Stimulated activated CD8-positive, alpha-beta memory T cell treated with anti-CD3 and anti-CD28 coated beads, Interleukin-4, amount 100 ng/mL, for 1 hour (primary cell): ENCODE measurements at places on chromosomes 2 and 18.

DNA sequence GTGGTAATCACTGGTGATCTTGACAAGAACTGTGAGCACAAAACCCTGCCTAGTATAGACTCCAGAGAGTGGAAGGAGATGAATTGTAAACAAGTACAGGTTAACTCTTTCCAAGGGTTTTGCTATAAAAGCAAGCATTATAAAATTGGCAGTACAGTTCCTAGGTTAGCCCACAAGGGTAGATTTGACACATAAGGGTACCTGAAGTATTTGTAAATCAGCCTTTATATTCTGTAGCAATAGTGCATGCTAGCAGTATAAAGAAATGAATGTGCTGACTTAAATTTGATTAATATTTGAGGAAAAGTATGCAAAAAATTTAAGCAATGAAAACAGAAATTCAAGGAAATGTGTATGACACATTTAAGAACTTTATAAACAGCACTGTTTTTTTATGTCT is 42.4 kb downstream of the SP3 start:
- no peak for DNase-seq

DNA sequence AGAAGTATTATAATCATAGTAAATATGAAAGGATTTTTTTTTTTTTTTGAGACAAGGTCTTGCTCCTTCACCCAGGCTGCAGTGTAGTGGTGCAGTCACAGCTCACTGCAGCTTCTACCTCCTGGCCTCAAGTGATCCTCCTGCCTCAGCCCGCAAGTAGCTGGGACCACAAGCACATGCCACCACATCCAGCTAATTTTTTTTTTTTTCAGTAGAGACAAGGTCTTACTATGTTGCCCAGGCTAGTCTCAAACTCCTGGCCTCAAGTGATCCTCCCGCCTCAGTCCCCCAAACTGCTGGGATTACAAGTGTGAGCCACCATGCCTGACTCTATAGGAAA is 301.6 kb upstream of the STON1 start:
- no peak for DNase-seq

DNA sequence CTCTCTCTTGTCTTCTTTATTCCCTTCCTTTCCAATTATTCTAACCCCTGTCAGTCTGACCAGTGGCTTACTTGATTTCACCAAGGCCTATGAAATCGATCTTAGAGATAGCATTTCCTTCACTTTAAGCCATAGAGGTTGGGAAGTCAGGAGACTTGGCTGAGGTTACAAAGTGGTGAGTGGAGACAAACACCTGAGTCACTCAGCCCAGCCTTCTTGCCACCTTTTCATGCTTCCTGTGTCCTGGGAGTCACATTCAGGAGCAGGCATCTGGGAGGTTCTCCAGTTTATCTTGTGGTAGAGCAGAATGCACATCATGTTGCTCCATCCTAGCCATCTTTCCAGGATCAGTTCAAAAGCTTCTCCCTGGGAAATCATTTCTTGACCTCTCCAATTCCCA is 59.1 kb downstream of the VSNL1 start:
- DNase-seq = no peak

DNA sequence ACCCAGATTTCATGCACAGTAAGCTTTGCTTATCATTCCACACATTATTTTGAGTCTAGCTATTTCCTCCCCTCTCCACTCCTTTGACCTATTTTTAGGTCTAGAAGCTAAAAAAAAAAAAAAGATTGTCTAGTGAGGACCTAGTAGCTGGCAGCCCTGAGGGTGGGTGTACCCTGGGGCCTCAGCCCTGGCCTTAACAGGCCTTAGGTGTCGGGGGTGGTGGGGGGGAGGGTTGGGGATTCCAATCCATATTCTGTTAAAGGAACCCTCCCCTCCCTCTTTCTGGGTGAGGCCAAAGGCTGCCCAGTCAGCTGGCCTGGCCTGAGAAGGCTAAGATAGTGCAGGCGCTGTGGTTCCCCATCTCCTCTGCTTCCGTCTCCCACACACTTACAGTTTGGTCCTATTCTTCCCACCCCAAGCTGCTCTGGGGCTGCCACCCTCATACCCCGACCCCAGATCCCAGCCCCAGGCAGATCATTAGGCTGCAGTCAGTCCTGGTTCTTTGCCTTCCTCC is 65.5 kb upstream of the HK2 start:
- no peak for DNase-seq

- DNase-seq = no peak
These were observed 11.2 kb downstream of the RND3 start for GRCh38 chr2:150476286-150476685.

DNA sequence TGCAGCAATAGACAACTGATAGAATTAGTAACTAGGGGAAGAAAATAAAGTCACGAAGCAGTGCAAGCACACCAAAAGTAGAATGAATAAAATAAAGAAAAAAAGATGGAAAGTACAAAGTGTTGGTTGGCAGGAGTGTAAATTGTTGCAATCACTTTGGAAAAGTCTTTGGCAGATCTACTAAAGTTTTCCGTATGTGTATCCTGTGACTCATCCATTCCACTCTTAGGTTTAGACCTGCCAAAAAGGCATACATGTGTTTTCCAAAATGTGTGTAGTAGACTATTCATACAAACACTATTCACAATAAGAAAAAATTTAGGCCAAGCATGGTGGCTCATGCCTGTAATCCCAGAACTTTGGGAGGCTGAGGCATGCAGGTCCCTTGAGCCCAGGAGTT is 282.1 kb upstream of the FSIP2 start:
- no peak for DNase-seq

- no peak for DNase-seq
These were observed 33.7 kb upstream of the MRPL33 start for GRCh38 chr2:27737676-27738348.

DNA sequence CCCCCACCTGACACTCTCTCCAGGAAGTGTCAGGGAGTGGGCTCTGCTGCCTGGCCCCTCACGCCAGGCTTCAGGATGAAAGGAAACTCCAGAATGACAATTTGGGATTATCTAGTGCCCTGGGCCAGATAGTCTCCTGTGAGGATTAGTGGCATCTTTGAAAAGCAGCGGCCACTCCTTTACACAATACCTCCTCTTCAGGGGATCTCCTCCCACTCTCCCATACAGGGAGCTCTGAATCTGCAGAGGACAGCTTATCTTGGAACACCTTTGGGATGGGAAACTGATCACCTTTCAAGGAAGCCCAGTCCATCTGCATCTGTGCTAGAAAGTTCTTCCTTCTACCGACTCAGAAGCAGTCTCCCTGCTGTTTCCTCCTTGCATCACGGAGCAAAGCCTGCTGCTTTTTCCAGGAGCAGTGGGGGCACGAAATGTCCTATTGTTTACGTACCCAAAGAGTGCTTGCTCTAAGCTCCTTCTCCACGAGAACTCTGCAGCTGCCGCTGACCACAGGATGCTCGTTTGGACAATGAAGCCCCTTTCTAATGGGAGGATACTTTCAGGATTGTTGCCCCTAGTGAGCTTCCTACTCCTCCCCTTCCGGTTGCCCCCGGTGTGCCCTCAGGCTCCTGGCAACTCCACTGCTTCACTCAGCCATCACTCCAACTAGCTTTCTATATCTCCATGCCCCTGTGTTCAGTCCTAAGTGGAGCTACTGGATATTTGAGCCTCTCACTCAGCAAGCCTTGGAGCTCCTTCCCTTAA is 31.5 kb downstream of the SIX3 start:
- no peak for DNase-seq
